ENCODE measurements at places on chromosomes 6 and 20. TPM values are rescaled to one million over a fixed set of nuclear protein-coding genes. Genes with fewer than 3 reads are reported as not detected.

DNA sequence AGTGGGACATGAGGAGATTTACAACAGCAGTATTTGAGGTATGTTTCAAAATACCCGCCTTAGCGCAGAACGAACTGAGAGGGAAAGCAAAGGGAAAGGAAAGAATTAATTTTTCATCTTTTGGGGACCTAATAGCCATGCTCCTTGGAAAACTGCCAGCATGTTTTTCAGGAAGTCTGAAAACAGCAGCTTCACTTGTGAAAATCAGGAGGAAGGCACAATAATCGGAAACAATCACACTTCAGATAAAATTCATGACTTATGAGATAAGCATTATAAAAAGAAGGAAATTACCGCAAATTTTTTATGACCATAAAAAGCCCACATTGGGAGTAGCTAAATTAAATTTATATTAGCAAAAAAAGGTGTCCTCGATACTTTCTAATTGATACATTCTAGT, 541.1 kb downstream of the HAO1 start:
- no peak for DNase-seq

GRCh38 chr20:44080064-44080463, 106.9 kb downstream of the JPH2 start:
- no peak for DNase-seq

The PRSS35 gene
- total RNA-seq: 42.2 TPM

DNA sequence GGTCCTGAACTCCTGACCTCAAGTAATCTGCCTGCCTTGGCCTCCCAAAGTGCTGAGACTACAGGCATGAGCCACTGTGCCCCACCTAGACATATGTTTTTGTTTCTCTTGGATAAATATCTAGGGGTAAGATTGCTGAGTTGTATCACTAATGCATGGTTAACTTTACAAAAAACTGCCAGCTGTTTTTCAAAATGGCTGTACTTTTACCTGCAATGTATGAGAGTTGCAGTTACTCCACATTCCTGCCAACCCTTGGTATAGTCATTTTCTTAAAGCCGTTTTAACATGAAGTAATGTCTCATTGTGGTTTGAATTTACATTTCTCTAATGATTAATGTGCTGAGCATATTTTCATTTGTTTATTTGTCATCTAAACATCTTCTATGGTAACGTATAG, 289.7 kb downstream of the UTRN start:
- DNase-seq: no peak

- DNase-seq: no peak
Measured at GRCh38 chr6:161027385-161027784, 35.8 kb downstream of the MAP3K4 start.

DNA sequence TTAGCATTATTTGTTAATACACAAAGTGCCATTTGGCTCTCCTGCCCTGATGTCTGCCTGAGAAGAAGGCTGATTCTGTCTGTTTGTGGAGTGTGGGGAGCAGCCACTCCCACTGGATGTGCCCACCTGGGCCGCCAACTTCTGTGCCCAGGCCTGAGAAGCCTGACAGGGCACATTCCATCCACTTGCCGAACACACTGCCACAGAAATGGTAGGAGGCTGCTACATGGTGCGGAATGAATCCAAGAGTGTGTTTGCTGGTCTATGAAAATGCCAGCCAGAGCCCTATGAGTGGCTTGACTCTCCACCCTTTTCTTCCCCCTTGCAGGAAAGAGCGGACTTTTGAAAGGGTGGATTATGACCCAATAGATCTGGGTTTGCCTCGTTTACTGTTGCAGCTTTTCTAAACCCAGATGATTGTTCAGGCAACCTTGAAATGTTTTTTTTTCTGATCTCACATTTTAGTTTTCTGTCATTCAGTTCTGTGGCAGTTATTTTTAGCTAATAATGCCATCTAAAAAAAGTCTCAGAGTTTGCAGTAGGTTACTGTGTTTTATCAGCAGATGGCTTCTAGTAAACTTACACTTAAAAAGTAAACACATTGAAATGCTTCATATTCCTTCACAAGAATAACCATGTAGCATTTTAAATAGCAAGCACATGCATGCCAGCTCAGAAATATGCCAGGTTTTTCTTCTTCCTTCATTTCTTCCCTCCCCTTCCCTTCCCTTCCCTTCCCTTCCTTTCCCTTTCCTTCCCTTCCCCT, 196.5 kb downstream of the SLC35F1 start:
- no peak for DNase-seq

GRCh38 chr20:58693226-58694006, 816 bp downstream of the NPEPL1 start:
- no peak for DNase-seq

DNA sequence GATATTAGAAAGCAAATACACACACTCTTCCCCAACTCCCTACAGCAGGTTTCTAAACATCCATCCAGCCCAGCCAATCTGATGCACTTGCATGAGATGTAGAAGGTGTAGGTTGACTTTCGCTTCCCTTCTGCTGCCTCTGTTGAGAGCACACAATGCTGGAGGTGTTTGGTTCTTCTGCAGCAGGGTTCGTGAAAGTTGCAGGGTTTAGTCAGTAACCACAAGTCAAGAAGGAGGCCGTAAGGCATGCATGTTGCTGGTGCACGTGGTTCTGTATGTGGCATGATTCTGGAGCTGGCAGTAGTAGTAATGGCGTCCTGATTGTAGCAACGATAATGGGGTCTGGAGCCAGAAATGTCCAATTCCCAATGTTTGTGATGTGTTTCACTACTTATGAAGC, 53.0 kb downstream of the DEK start:
- DNase-seq: no peak

DNA sequence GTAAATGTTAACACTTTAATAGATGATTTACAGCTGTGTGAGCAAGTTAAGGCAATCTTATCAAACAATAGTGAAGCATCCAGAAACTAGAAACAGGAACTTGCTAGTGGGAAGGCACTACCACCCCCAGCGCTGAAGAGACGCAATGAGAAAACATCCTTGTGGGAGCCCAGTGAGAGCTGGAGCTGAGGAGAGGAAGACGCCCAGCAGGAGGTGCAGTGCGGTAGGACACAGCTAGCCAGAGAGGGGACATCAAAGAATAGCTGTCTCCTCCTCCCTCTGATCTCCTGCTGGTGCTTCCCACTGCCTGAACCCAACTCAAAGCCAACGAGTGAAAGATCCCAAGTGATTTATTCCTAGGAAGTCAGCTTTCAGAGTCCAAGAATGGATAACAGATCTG, 140.3 kb downstream of the COL12A1 start:
- DNase-seq: no peak

Measured in mesothelial cell of epicardium (in vitro differentiated cells).